HuH-7 (cell line): ENCODE measurements at places on chromosomes 4 and X.

DNA sequence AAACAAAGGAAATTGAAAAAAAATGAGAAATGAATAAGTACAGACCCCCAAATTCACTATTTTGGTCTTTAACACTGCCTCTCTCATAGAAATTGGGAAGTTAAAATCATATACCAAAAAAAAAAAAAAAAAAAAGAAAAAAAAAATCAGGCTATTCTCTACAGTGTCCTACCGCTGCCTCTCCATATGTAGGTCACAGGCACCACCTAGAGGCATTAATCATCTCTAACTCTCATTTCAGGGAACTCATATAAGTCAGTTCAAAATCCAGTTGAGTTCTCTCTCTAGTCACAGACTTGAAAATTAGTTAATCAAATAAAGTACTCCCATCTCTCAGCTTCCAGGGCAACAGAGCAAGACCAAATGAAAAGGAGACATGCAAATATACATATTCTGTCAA lies 47.9 kb downstream of the COX18 start:
- DNase-seq, result peak; percentile 36

DNA sequence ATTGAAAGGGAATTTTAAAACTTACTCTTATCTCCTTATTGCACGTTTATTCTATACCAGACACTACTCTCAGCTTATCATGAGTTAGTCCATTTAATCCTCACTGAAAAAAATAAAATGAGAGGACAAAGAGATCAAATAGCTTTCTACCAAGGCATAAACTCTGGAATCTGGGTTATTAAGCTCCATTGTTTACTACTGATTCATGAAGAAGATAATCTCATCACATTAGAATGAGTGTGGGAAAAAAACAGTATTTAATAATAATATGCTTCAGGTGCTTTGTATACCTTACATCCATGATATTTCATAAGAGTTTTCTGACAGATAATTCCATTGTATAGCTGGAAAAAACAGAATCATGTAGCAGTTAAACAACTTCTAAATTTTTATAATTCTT lies 1092.6 kb downstream of the TECRL start:
- no peak for DNase-seq

DNA sequence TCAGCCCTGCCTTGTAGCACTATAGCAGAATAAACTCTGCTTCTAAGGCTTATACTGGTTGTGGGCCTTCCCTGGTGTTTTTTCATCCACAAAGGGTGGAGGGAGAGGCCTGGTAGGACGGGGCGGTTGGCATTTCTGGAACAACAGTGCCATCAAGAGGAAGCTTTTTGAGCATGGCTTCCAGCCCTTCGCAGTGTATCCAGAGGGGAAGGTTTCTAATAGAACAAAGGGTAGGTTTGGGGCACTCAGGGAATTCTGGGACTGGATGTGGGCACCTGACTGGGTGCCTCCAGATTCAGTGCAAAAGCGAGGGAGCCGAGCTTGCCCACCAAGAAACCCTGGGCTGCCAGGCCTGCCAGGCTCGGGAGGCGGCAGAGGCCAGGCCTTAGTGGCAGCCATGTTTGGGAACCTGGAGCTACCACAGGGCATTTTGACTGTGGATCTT lies 229.6 kb upstream of the AGTR2 start:
- DNase-seq, result no peak

GRCh38 chr4:56699537-56700105 lies 18.5 kb upstream of the HOPX start:
- DNase-seq, result no peak

DNA sequence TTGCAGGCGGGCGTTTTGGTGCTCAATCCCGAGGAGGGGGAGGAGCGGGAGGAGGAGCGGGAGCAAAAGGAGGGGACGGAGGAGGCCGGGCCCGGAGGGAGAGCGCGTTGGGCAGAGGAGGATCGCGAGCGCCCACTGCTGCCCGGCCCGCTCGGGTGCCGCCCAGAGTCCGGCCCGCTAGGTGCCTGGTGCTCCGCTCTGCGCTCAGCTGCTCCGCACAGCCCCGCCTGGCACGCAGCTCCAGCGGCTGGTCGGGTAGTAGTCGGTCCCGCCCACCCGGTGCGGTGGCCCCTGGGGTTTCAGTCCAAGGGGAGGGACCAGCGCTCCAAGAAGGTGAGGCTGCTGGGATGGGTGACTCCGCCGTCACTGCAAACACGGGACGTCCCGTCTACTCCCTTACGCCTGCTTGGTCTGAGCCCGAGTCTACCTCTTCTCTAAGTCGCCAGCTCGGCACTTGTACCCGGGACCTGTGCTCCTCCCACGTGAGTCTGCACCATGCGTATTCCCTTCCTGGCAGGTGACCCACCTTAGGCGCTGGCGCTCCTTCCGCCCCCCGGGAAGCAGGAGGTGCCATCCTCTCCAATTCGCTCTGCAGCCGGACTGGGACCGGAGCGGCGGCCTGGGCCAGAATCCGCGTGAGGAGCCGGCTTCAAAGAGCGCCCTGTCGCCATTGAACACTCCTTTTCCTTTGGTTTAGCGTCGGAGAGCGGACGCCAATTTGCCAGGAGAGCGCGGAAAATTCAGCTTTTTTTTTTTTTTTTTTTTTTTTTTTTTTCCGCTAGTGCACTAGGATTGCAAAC lies 405 bp upstream of the HS3ST1 start:
- peak; percentile 75 for DNase-seq

DNA sequence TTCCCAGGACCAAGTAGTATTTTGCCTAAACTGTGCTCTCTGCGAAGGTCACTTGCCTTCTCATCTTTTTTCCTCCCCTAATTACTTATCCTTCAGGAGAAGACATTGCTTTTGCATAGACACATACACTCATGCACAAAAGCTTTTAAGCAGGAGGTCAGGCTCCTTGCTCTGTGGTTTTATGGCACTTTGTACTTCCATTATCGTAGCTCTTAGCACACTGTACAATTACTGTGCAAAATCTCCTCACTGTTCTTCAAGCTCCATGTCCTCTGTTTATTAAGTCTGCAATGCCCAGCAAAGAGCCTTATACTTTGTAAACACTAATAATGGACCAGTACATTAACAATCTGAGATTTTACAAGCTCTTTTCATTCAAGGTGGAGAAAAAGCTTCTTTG lies 188.4 kb upstream of the GNPDA2 start:
- no peak for DNase-seq

GRCh38 chr4:24646798-24647460 lies 62.6 kb upstream of the DHX15 start:
- DNase-seq, result no peak

DNA sequence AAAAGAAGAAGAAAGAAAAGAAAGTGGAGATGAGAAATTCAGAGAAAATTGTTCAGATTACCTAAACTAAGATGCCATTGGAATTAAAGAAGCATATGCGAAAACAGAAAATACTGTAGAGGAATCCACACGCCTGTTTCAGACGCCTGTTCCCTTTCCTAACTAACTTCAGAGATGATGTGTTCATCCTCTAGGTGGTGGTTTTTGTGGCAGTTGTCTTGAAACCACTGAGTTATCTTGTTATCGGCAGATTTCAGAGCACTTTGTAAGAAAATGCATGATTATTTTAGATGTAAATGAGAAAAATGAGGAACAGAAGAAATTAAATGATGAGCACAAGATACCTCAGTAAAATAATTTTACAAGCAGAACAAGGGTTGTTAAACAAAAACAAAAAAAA lies 48.3 kb downstream of the FUNDC1 start:
- no peak for DNase-seq

- no peak for DNase-seq
Observed at GRCh38 chrX:2969021-2969420, 37.3 kb upstream of the ARSH start.

- DNase-seq, result no peak
Observed at GRCh38 chr4:71980976-71981375, 50.8 kb upstream of the NPFFR2 start.

DNA sequence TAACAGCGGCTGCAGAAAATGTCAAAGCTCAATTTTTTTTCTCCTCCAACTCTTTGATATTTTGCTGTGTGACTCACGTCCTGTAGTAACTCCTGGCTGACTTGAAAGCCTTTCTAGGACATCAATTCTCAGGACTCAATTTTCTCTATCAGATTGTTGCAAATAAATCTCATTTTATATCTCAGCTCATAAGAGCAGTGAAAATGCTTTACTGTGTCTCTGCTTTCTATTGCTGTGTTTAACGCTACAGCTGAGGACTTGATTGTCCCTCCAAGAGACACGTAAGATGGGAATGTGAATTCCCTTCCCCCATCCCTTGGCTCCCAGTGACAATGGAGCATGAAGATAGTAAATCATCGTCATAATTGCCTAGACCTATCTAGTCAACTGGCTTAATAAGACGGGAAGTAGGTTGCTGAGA lies 20.5 kb upstream of the CBR4 start:
- no peak for DNase-seq

- DNase-seq, result no peak
Observed at GRCh38 chrX:11760958-11761357, 2.9 kb downstream of the MSL3 start.

GRCh38 chr4:41264212-41264611 lies 7.5 kb downstream of the UCHL1 start:
- no peak for DNase-seq

DNA sequence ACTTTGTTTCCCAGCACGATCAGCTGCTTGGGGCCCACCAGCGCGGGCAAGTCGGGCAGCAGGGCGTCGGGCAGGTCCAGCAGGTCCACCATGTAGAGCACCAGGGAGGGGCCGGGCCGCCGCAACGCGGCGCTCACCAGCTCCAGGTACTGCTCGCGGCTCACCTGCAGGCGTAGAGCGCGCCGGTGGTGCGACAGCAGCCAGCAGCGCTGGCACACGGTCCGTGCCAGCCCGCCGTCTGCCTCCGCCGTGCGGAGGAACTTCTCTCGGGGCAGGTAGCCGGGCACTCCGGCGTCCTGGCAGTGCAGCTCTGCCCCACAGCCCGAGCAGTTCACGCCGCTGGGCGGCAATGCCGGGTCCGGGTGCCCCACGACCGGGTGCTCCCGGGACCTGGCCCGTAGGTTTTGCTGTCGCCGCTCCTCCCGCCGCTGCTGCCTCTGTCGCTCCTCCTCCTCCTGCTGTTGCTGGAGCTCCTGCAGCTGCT lies 527 bp downstream of the NOA1 start:
- DNase-seq, result peak; percentile 36

GRCh38 chr4:156816360-156816755 lies 155.2 kb downstream of the PDGFC start:
- no peak for DNase-seq

- DNase-seq, result no peak
Observed at GRCh38 chr4:142419712-142420111, 426.4 kb downstream of the INPP4B start.

DNA sequence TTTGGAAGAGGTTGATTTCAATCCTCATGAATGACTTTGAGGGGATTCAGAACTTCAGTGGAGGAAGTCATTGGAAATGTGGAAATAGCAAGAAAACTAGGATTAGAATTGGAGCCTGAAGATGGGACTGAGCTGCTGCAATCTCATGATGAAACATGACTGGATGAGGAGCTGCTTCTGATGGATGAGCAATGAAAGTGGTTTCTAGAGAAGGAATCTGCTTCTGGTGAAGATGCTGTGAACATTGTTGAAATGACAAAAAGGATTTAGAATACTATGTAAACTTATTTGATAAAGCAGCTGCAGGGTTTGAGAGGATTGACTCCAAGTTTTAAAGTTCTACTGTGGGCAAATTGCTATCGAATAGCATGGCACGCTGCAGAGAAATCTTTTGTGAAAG lies 27.1 kb downstream of the EVC start:
- no peak for DNase-seq

- no peak for DNase-seq
Observed at GRCh38 chr4:156788782-156789181, 182.8 kb downstream of the PDGFC start.

DNA sequence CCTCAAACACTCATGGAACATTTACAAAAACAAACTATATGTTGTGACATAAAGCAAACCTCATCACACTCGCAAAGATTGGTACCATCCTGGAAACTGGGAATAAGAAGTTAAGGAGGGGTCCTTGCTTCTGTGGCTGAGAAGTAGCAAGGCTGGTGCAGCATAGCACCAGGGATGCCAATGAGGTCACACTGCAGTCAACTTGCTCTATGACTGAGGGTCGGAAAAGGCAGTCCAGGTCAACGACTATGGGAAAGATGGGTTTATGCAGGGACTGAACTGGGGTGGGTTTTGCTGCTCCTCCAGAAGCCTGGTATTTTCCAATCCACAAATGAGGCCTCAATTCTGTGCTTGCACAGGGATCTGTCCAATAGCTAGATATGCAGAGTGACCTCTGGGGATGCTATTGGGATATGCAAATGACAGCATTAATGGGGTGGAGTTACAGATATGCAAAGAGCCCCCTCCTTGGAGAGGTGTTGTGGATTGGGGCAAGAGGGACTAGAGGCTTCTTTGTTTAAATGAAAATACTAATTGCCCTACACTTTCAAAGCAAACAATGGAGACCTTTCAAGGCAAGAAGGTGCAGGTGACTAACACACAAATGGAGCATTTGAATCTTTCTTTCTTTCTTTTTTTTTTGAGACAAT lies 7.2 kb upstream of the IL13RA1 start:
- DNase-seq, result no peak

GRCh38 chrX:72308566-72309296 lies 3.0 kb upstream of the CITED1 start:
- peak; percentile 78 for DNase-seq

DNA sequence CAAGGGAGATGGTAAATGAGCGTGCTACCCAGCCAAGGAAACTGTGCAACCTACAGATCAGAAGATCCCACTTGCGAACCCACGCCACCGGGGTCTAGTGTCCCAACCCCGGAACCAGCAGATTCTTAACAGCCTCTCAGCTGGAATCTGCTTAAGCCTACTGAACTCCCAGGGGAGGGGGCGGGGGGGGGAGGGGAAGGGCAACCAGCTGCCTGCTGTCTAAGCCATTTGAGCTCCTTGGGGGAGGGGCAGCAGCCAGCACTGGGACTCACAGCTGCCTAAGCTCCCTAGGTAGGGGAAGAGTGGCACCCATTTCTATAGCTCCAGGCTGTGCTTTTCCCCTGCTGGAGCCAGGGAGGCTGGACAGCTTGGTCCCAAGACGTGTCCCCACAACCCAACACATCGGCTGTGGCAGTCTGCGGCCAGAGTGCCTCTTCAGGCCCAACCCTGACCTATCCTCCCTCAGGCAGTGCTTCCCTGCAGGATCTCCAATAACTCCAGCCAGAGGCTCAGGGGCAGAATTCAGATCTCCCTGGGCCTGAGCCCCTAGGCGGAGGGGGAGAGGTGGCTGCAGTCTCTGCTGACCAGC lies 289.2 kb downstream of the LDB2 start:
- DNase-seq, result no peak

- no peak for DNase-seq
Observed at GRCh38 chr4:121790976-121791375, 10.1 kb upstream of the EXOSC9 start.

- no peak for DNase-seq
Observed at GRCh38 chrX:101677028-101677427, 17.4 kb upstream of the ARMCX2 start.

- no peak for DNase-seq
Observed at GRCh38 chrX:49748211-49748956, 52.6 kb upstream of the PAGE1 start.

DNA sequence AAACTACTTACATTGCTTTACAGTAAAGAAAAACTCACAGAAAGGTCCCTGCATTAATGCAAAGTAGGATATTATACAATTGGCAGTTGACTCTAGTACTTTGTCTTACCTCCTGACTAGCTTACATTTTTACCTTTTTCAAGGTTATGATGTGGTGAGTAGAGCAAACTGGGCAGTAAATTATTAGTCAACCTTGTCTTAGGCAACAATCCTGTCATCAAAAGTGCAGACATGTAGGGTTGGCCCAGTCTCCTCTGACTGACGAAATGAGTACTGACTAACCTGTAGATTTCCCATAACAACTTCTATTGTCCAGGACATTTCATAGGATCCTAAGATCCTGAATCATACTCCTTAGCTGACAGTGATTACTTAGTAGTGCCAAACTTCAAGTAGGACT lies 142.0 kb upstream of the NUDT6 start:
- DNase-seq, result peak; percentile 14
